ENCODE measurements at places on chromosomes 3 and 15. TPM values are rescaled to one million over a fixed set of nuclear protein-coding genes. Genes with fewer than 3 reads are reported as not detected.

DNA sequence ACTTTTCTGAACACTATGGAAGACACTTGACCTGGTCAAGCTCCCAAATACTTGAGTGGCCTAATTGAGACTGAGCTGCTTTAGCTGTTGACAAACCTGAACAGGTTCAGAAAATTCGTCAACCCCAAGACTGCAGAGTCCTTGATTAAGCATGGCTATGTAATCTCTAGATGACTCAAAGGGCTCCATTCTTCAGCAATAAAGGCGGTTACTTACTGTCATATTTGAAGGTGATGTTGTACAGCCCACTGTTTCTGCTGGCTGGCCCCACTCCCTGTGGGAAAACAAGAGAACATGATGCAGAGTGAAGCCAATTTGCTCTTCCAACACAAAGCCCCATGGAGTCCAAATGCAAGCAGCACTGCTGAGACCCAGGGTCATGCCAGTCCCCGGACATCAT, 45.1 kb downstream of the IL17RD start:
- no peak overlapping the region for H3K4me3 ChIP-seq
- no peaks in the 10 kb centered on the region for H3K27me3 ChIP-seq
- H3K27ac ChIP-seq, result no peak overlapping the region
- H3K4me1 ChIP-seq, result no peaks in the 10 kb centered on the region
- no peaks in the 10 kb centered on the region for H3K36me3 ChIP-seq

DNA sequence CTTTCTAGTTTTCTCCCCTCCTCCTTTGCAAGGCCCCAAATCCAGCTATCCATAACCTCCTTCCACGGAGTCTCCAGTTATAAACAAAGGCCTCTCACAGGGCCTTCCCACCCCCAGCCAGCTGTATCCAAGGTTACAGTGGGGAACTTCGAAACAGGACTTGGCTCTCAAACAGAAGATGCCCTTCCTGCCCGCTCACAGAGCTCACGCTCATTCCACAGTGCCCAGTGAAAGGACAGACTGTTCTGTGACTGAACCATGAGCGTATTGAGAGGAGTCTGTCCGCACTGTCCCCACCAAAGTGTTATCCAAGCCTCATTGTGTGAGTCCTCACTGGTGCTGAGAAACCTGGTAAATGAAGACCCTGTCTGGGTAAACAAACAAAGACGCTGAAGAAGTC, 35.4 kb downstream of the ARHGAP31 start:
- H3K36me3 ChIP-seq, result peaks cover 5% of the 10 kb centered on the region
- no peak for DNase-seq
- H3K4me3 ChIP-seq, result no peak overlapping the region
- no peak overlapping the region for H3K27ac ChIP-seq
- H3K27me3 ChIP-seq, result no peaks in the 10 kb centered on the region

- no peaks in the 10 kb centered on the region for H3K4me1 ChIP-seq
- peaks cover 56% of the 10 kb centered on the region for H3K27me3 ChIP-seq
- H3K36me3 ChIP-seq, result no peaks in the 10 kb centered on the region
- no peak overlapping the region for H3K27ac ChIP-seq
Measured at GRCh38 chr15:88800738-88801137, 2.5 kb upstream of the ACAN start.

GRCh38 chr15:38040615-38041014, 106.2 kb downstream of the TMCO5A start:
- H3K4me3 ChIP-seq, result no peak overlapping the region
- no peak overlapping the region for H3K27ac ChIP-seq
- peaks cover 37% of the 10 kb centered on the region for H3K4me1 ChIP-seq
- no peak for DNase-seq
- H3K36me3 ChIP-seq, result no peaks in the 10 kb centered on the region
- no peaks in the 10 kb centered on the region for H3K27me3 ChIP-seq

DNA sequence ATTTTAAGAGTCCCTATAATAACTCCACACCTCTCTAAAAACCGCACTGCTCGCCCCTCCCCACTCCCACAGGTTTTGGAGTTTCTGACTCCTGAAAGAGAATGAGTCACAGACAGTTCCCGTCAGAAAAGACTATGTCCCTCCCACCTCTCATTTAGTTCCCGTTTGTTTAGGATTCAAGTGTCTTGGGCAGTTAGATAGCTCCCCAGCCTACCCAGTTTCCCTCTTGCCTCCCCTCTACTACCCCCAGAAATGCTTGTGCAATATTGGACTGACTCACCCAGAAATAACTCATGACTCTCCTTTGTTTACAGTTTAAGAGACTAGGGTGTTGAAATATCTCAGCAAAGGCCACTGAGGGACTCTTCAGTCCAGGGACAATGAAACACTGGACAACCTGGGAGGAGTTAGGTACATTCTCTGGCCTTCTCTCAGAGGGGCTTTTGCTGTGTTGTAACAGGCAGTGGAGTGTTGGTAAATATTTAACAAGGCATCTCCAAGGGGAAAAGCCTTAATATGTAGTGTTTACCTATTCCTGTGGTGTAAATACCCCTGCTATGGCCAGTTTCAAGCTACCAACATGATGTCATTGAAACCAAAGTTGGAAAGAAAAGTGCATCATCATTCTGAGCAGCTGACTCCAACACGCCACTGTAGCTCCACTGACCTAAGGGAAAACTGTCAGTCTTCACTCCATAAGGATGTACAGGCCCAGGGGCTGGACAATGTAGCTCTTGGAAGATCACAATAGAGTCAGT, 96.1 kb upstream of the CHD2 start:
- H3K27me3 ChIP-seq, result no peaks in the 10 kb centered on the region
- peak; percentile 99 for DNase-seq
- H3K36me3 ChIP-seq, result no peaks in the 10 kb centered on the region
- no peak overlapping the region for H3K4me3 ChIP-seq

DNA sequence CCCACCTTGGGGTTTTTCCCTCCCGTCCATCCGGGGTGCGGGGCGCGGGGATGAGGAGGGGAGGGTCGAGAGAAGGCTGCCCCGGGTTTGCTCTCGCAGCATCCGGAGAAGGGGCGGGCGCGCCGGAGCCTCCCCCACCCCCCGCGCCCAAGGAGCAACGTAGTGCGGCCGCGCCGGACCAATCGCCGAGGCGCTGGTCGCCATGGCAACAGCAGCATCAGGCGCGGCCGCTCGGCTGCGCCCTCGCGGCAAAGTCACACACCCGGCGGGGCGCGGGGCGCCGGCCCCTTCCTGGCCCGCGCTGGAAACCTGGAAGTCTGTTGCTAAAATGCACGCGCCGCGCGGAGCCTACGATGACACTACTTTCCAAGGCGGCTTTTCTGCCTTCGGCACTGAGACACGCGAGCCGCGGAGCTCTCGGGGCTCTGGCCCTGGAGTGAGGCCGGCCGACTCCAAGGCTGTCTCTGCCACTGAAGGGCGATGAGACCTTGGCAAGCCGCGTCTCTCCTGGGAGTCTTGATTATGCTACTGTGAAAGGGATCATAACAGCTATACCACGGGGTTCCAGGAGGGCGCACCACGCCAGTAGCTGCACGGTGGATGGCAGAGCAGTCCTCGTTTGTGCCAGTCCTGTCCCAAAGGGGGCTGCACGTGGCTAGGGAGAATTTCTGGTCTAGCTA, at the start of gene IQSEC1:
Gene IQSEC1 (minus strand): TSS at position 104 of the 680 bp plus-strand sequence. CDS start 415 bp downstream, outside the sequence.
- DNase-seq, result no peak
- H3K4me3 ChIP-seq, result no peak within 1 kb of the TSS
- no peak within 1 kb of the TSS for H3K27ac ChIP-seq
- peaks cover 54% of the 10 kb centered on the region for H3K27me3 ChIP-seq

DNA sequence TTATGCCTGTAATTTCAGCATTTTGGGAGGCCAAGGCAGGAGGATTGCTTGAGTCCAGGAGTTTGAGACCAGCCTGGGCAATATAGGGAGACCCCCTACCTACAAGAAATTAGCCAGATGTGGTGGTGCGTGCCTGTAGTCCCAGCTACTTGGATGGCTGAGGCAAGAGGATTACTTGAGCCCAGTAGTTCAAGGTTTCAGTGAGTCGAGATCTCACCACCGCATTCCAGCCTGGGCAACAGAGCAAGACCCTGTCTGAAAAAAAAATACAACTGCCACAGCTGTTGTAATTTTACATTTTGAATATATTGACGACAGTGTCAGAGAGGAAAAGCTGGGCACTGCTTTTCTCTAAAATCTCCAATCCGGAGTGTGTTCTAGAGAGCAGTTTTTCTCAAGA, 21.2 kb downstream of the TATDN2 start:
- DNase-seq, result no peak
- H3K36me3 ChIP-seq, result peaks cover 67% of the 10 kb centered on the region
- H3K4me3 ChIP-seq, result no peak overlapping the region
- H3K27me3 ChIP-seq, result no peaks in the 10 kb centered on the region
- H3K4me1 ChIP-seq, result no peaks in the 10 kb centered on the region
- H3K27ac ChIP-seq, result no peak overlapping the region

GRCh38 chr3:60801307-60801706, 449.9 kb downstream of the FHIT start:
- DNase-seq, result no peak
- no peak overlapping the region for H3K4me3 ChIP-seq
- no peaks in the 10 kb centered on the region for H3K4me1 ChIP-seq

GRCh38 chr15:29674661-29675533, 147.4 kb downstream of the TJP1 start:
- no peaks in the 10 kb centered on the region for H3K27me3 ChIP-seq
- peak overlapping the region; percentile 44 for H3K4me3 ChIP-seq
- H3K27ac ChIP-seq, result peak overlapping the region; percentile 36
- peaks cover 53% of the 10 kb centered on the region for H3K4me1 ChIP-seq

DNA sequence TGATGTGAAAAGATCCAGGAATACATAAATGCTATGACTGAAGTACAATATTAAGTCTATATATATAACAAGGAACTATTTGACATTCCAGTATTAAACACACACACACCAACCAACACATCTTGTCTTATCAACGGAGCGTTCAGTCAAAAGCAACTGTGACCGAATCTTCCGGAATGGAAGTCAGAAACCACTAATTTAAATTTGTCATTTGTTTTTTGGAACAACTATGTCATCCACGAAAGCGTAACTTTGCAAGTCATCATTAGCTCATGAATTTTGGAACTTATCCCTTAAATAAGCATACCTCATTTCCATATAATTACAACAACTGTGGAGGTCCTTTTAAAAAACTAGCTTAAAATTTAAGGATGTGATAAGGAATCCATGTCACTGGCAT, 5.0 kb downstream of the ZNF385D start:
- no peaks in the 10 kb centered on the region for H3K27me3 ChIP-seq
- DNase-seq, result no peak
- no peak overlapping the region for H3K4me3 ChIP-seq

GRCh38 chr3:123193448-123194101, 8.2 kb upstream of the SEC22A start:
- H3K27me3 ChIP-seq, result no peaks in the 10 kb centered on the region
- H3K4me3 ChIP-seq, result no peak overlapping the region
- no peak overlapping the region for H3K27ac ChIP-seq
- no peaks in the 10 kb centered on the region for H3K4me1 ChIP-seq
- no peaks in the 10 kb centered on the region for H3K36me3 ChIP-seq

DNA sequence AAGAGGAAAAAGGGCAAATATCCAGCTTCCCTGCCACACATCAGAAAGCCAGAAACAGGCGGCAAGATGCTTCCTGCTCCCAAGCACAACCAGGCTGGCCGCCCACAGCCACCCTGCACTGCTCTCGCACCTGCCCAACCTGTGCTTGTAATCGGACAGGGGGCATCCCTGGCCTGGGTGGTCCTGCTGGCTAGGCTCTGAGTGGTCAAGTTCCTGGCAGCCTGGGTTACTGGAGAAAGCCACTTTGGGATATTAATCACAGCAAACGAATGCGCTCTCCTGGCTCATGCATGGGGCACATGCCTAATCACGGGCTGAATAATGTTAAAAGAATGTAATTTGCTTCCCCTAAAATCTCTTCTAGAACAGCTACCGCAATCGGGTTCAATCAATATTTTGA, 442.4 kb downstream of the MCTP2 start:
- DNase-seq, result no peak
- no peak overlapping the region for H3K27ac ChIP-seq
- no peaks in the 10 kb centered on the region for H3K36me3 ChIP-seq
- H3K4me1 ChIP-seq, result no peaks in the 10 kb centered on the region
- no peak overlapping the region for H3K4me3 ChIP-seq

- DNase-seq, result no peak
- H3K27ac ChIP-seq, result no peak overlapping the region
- H3K4me3 ChIP-seq, result no peak overlapping the region
- H3K27me3 ChIP-seq, result no peaks in the 10 kb centered on the region
Measured at GRCh38 chr3:5095886-5096285, 26.2 kb upstream of the ARL8B start.

DNA sequence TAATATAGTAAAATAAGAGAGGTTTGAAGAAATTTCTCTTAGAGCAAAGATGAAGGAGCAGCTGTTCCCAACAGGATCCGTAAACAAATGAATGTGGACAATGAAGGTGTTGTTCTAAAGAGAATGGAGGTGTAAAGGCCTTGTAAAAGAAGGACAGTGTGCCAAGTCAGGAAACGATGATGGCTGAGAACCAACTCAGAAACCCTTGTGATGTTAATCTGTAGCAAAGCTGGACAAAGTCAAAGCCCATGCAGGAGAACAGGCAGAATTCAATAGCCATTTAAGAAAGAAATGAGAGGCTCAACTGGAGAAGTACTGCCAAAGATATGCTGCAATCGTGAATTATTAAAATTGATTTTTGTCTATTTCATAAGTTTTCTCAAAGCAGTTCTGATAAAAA, 192.2 kb downstream of the MBNL1 start:
- DNase-seq, result no peak
- no peak overlapping the region for H3K27ac ChIP-seq
- H3K27me3 ChIP-seq, result no peaks in the 10 kb centered on the region

GRCh38 chr15:101723171-101723873, 951 bp downstream of the TARS3 start:
- H3K27me3 ChIP-seq, result no peaks in the 10 kb centered on the region
- H3K4me1 ChIP-seq, result peaks cover 6% of the 10 kb centered on the region
- peak overlapping the region; percentile 81 for H3K4me3 ChIP-seq
- peaks cover 41% of the 10 kb centered on the region for H3K36me3 ChIP-seq

- H3K4me1 ChIP-seq, result peaks cover 11% of the 10 kb centered on the region
- no peaks in the 10 kb centered on the region for H3K36me3 ChIP-seq
- H3K27me3 ChIP-seq, result no peaks in the 10 kb centered on the region
- no peak for DNase-seq
- no peak overlapping the region for H3K27ac ChIP-seq
Measured at GRCh38 chr3:182122779-182123178, 411.1 kb downstream of the SOX2 start.

GRCh38 chr15:36332896-36333295, 246.5 kb upstream of the CDIN1 start:
- H3K4me1 ChIP-seq, result peaks cover 31% of the 10 kb centered on the region
- peak overlapping the region; percentile 73 for H3K27ac ChIP-seq
- no peaks in the 10 kb centered on the region for H3K36me3 ChIP-seq
- H3K4me3 ChIP-seq, result no peak overlapping the region
- no peaks in the 10 kb centered on the region for H3K27me3 ChIP-seq

GRCh38 chr15:86034904-86035303, 44.8 kb upstream of the AGBL1 start:
- H3K27me3 ChIP-seq, result no peaks in the 10 kb centered on the region
- no peak overlapping the region for H3K4me3 ChIP-seq
- no peak overlapping the region for H3K27ac ChIP-seq

The PRR20G gene
- total RNA-seq, result not detected

The GRAMD1C gene
- 13.8 TPM for total RNA-seq

The SLC2A2 gene
- not detected for total RNA-seq

The SPATA12 gene
- total RNA-seq, result not detected

The GCSAM gene
- total RNA-seq, result not detected

The TM6SF1 gene
- 0.38 TPM for total RNA-seq

The ARHGEF26 gene
- 12.0 TPM for total RNA-seq

The PDZRN3 gene
- 0.68 TPM for total RNA-seq

All from SJSA1 (cell line).